Epithelial cell of proximal tubule (primary cell): ENCODE measurements at places on chromosomes 13 and 19.

GRCh38 chr19:42185277-42185676 lies 32.2 kb downstream of the DEDD2 start:
- DNase-seq: no peak

GRCh38 chr13:100523981-100524386 lies 64.6 kb downstream of the GGACT start:
- no peak for DNase-seq

GRCh38 chr13:20709782-20710181 lies 6.3 kb downstream of the IL17D start:
- no peak for DNase-seq

DNA sequence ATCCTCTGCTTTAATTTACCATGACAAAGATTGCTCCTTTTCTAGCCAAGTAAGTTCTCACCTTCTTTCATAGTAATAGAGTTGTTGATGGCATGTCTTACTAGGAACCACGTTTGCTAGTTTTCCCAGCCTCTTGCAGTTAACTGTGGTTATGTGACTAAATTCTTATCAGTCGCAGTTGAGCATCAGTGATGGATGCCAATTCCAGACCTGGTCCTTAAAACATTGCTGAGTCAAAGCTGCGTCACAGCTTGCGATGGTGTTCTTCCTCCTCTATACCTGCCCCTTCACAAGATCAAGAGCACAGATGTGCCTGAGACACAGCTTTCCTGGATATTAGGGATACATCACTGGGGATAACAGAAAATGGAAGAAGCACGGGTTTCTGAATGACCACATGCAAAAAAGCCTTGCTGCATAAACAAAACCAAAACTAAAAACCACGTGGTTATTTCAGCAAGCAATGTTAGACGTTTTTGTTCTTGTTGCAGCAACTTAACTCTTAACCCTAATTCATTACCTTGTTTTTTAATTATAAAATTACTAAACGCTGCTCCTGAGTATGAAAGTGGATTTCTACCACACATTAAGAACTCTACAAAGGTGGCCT lies 97.6 kb upstream of the DACH1 start:
- DNase-seq: no peak

DNA sequence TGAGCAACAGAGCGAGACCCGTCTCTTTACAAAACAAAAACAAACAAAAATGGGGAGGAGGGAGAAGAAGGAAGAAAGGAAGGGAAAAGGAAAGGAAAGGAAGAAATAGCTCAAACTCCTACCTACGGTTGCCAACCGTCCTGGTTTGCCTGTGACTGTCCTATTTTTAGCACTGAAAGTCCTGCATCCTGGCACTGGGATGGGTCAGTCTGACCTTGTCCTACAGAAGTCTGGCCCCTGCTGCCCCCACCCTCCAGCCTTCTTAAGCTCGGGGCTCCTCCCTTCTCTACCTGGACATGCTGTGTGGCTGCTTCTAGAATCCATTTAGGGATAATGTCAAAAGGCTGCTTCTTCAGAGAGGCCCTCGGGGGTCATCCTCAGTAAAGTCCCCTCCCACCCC lies 1.2 kb upstream of the STXBP2 start:
- DNase-seq: no peak

- DNase-seq: no peak
Measured at GRCh38 chr13:113763254-113763653, 4.2 kb downstream of the TMEM255B start.

GRCh38 chr19:46181388-46181779 lies 33.3 kb downstream of the IGFL2 start:
- DNase-seq: no peak

DNA sequence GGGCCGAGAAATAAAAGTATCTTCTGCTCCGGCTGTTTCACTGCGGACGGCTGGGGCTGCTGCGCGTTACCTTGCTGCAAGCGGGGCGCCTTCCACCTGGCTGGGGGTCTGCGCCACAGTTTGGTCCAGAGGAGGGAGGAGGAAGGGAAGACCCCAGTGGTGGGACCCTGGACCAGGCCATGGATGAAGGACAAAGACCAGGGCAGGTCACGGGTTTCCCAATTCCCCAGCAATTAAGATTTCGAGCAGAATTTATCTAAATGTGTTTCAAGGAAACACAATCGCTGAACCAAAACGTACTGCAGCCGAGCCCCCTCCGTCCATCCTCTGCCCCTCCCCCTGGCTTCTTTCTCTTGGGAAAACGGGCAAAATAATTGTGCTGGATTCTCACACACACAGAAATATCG lies 2.9 kb downstream of the SOX1 start:
- no peak for DNase-seq

DNA sequence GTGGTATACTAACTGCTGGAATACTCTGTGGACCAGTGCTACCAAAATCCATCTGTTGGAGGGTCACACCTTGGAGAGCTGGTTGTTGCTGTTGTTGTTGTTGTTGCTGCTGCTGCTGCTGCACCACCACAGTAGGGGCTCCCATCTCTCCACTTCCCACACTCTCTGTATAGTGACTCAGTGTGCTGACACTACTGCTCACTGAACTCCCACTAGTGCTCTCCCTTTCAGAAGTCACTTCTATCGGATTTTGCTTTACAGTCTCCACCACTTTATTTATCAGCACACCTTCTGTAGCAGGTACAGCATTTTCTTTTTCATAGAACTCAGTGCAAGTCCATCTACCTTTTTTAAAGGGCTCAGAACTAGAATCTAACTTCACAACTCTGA lies 1.7 kb downstream of the TSC22D1 start:
- DNase-seq: no peak

DNA sequence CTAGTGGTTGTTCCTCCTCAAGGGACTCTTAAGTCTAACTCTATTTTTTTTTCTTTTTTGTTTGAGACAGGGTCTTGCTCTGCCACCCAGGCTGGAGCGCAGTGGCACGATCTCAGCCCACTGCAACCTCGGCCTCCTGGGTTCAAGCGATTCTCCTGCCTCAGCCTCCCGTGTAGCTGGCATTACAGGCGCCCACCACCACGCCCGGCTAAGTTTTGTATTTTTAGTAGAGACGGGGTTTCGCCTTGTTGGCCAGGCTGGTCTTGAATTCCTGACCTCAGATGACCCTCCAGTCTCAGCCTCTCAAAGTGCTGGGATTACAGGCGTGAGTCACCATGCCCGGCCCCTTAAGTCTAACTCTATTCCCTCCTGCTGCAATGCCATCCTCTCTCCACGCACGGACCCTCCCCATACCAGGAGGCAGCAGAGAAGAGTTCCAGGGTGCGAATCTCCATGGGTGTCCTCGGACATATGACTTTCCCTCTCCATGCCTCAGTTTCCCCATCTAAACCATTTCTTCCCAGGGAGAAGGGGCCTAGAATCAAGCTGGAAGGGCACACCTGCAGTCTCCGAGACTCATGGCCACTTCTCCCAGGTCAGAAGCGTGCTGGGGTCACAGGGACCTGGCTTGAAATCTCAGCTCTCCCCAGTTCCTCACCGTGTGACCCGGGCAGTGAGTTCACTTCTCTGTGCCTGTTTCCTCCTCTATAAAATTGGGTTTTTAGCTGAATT lies 6.0 kb upstream of the BCL3 start:
- no peak for DNase-seq

DNA sequence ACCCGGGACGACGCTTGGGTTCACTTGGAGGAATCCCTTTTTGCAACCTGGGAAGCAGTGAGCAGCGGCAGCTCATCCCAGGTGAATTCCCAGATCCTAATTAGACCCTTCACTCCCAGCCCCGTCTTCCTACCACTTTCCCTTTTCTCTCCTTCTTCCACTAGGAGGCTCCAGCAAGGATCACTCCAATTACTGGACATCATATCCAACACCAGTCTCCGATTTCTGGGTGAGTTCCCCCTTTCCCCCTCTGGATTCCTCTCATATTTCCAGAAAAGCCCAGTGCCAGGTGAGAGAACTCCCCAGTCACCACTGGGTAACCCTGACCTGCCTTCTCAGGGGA lies 17.1 kb upstream of the ZSCAN4 start:
- no peak for DNase-seq

GRCh38 chr13:77952276-77952675 lies 33.6 kb upstream of the EDNRB start:
- no peak for DNase-seq

DNA sequence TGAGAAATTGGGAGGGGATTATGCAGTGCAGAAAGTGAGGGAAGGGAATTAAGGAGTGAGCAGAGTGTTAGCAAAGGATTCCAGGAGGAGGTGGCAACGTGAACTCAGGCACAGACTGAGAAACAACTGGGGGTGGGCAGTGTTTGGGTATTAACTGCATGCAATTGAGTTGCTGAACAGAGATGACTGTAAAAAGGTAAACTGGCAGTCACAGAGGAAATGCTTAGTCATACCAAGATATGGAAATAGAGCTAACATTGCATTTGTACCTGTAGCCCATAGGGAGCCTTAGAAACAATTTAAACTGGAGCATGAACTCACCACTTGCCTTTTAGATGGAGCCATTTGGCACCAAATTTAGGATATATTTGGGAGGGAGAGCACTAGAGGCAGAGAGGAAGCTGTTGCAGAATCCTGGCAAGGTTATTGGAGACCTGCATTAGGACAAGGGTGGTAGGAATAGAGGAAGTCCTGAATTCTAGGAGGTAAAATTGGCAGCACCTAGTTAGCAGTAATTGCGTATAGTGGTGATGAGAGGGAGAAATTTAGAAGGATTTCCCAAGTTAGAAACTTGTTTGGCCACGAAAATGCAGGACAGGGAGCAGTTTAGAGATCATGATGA lies 100.6 kb upstream of the FRY start:
- no peak for DNase-seq

GRCh38 chr13:99425485-99426341 lies 75.6 kb upstream of the TM9SF2 start:
- no peak for DNase-seq

DNA sequence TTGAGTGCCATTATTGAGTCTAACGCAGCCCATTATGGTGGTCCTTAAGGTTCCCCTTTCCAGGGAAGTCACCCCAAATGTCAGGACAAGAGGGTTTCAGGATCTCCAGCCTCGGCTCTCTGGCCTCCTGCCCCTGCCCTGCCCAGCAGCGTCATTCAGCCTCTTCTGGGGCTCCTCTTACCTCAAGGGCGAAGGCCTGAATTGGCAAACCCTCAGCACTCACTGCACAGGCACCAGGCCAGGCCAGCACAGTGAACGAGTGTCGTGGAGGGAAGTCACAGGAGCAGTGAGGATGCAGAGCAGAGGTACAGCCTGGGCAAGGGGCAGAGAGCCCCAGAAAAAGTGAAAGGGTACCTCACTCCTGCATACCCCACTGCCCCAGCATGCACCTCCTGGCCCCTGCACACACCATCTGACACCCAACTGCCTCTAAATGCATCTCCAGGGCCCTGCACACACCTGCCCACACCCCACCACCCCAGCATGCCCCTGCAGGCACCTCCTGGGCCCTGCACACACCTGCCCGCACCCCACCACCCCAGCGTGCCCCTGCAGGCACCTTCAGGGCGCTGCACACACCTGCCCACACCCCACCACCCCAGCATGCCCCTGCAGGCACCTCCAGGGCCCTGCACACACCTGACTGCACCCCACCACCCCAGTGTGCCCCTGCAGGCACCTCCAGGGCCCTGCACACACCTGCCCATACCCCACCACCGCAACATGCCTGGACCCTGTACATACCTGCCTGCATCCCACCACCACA lies 19.8 kb downstream of the SLC25A42 start:
- no peak for DNase-seq

GRCh38 chr13:42327725-42328124 lies 55.8 kb downstream of the AKAP11 start:
- DNase-seq: no peak

- no peak for DNase-seq
Measured at GRCh38 chr13:110716247-110716515, 2.7 kb downstream of the ING1 start.

DNA sequence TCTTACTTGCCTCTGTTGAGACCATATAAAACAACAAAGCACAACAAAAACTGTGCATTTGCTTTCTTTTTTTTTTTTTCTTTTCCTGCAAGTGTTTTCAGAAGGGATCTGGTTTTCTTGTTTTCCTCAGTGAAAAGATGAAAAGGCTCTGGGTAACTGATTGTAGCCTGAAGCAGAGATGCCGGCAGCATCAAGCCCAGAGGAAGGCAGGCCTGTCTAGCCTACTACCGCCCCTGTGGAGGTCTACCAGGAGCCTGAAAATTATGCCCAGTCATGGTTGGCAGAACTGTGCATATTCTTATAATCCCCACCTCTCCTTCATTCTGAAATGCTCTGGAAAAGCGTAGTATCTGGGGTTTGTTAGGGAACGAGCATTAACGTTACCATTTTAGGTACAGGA lies 32.6 kb upstream of the MEDAG start:
- DNase-seq: no peak

GRCh38 chr13:47004027-47004426 lies 107.2 kb upstream of the HTR2A start:
- no peak for DNase-seq

DNA sequence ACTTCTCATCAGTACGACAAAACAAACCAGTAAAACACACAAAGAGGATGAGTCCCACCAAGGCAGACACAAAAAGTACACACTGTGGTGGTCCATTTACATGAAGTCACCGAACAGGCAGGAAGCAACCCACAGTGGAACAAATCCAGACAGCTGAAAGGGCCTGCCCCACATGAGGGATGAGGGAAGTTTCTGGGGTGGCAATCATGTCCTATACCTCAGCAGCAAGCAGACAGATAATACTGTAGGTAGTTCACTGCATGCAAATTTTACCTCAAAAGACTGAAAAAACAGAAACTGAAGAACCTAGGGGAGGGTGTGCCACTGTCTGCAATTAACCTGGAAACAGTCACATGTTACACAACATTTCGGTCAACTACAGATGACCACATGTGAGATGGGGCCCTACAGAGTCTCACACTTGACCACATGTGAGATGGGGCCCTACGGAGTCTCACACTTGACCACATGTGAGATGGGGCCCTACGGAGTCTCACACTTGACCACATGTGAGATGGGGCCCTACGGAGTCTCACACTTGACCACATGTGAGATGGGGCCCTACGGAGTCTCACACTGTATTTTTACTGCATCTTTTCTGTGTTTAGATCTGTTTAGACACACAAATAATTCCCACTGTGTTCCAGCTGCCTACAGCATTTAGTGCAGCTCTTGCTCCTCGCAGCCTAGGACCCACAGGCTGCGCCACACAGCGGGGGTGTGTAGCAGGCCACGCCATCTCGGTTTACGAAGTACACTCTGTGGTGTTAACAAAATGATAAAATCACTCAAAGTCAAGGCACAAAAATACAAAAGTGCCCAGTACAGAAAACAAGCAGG lies 22.2 kb downstream of the PCID2 start:
- no peak for DNase-seq

DNA sequence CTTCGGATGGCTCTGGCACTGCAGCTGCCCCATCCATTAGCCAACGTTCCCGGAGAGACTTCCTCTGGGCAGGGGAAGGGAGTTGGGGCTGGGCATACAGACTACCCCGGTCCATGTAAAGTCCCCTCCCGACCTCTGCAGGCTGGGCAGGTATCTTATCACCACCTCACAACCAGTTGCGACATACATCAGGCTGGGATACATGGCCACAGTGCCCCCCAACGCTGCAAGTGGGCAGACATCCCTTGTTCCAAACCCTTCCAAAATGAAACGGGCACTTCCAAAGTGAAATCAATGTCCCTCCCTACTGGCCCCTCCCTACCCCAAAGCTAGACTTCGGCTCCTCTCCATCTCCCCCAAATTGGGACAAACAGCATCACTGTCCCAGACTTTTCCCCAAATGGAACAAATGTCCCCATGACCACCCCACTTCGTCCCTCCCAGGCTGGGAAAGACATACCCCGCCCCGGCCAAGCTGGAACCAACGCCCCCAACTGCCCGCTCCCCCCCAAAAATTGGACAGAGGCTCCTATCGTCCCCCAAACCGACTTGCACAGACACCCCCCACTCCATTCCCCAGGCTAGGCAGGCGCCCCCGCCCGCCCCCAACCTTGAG lies 5.0 kb downstream of the PALM3 start:
- DNase-seq: no peak
